Adipocyte (in vitro differentiated cells): ENCODE measurements at places on chromosomes 2 and 18.

GRCh38 chr18:79604205-79604912 is 75.2 kb upstream of the CTDP1 start:
- DNase-seq: no peak

GRCh38 chr2:182744490-182744889 is 28.4 kb downstream of the DNAJC10 start:
- DNase-seq: no peak

- no peak for DNase-seq
Observed at GRCh38 chr2:27256855-27257454, 5.9 kb downstream of the SLC30A3 start.

DNA sequence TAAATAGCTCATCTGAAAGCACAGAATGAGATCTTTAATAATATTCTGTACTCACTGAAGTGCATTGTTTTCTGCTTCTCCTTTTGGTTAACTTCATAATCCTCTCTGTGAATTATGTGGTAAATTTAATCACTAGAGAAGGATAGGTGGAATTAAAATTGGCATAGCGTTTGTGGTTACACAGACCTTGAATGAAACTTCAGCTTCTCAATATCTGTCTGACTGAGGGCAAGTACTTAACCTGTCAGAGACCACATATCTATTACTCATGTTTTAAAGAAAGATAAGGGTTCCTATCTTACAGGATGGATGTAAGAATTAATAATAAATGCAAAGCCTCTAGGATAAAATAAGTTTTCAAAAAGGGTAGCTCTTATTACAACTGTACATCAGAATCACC is 861.8 kb downstream of the TRIB2 start:
- DNase-seq: no peak

DNA sequence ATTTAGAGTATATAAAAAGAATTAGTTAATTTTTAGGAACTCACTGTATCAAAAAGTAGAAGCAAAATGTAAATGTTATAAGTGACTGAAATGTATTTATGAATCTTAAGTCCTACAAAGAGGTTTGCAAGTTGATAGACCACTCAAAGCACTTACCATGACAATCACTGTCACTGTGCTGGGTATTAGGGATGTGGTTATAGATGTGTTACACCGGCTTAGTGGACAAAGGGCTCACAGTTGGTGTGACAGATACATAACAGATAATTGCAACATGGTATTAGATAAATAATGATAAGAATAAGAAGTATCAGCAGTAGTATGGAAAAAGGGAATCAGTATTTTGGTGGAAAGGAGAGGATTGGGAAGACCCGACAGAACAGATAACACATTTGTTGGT is 21.6 kb downstream of the AGFG1 start:
- no peak for DNase-seq

DNA sequence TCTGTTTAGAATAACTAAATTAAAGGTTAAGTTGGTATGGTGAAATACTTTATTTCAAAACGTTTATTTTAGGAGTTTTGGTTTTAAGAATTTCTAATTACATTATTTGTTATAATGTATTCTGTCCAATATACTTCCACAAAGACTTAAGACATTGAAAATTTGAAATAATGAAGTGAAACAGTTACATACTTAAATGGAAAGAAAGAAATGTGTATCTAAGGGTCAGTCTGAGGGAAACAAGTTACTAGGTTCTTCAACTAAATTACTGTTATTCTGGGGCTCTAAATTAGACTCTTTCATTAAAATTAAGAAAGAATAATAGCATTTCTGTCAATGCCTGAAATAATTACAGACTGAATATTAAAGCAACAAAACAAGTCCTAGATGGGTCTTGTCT is 7.7 kb downstream of the HTR2B start:
- DNase-seq: no peak

DNA sequence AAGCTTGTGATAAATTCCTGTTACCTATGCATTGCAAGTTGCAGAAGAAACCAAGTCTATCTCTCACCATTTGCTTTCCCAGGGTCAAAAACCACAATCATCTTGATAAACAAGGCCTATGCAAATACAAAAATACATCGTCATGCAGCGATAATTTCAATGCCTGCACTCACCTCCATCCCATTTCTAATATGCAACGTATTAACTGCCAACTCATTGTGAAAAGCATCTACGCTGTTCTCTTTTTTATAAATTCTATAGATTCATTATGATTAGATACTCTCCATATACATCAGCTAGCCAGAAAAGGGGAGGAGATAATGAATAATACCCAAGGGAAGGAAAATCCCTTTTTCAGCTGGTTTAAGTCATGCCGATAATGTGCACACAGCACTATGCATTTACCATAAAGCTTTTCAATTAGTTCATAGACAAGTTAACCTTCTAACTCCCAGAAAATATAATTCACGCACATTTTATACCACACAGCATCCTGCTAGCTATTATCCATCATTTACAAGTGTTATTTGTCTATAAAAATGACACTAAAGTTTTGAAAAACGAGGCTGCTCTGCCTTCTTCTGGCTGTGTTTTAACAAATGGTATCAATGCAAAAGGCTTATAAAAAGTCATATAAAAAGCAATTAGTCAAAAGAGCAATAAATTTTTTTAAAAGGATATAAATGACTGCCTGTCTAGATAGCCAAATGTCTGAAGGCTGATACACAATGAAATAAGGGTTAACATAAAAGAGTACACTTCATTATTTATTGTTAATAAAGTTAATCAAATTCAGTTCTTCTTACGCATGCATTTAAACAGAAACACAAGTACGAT is 77.6 kb downstream of the AFF3 start:
- no peak for DNase-seq

GRCh38 chr2:225766431-225766830 is 366.9 kb downstream of the NYAP2 start:
- DNase-seq: peak; percentile 13

DNA sequence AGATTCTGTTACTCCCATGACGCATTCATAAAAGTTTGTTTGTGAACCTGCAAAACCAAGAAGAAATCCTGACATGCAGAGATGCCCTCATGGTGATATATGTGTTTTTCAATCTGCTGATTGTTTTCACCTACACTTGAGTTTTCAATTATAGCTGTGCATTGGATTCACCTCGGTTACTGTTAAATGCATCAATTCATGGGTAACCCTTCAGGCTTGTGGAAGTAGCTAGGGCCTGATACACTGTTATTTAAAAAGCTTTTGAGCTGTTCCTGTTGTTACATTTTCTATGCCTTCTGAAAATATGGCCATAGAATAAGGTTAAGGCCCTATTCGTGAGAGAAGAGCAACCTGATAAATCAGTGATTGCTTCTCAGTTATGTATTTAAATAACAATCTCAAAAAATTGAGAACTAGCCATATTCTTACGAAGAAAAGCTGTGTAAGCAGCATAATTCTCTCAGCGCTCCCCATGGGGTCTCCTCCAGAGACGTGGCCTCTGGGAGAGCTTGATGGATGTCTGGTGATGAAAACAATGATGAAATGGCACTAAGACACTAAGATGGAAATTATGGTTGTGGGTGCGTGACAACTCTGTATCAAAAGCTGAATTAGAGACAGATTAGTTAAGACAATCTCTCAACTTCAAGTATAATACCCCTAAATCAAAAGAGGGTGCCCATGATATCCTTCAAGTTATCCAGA is 60.5 kb downstream of the RIT2 start:
- DNase-seq: no peak

- DNase-seq: no peak
Observed at GRCh38 chr2:144140891-144141290, 379.0 kb downstream of the ZEB2 start.

GRCh38 chr2:191802180-191802579 is 44.7 kb downstream of the CAVIN2 start:
- no peak for DNase-seq

GRCh38 chr2:236113425-236113824 is 54.8 kb downstream of the GBX2 start:
- no peak for DNase-seq

- DNase-seq: no peak
Observed at GRCh38 chr18:47422524-47422923, 171.1 kb upstream of the SKOR2 start.
